ENCODE measurements at places on chromosomes 5 and 9.

GRCh38 chr9:17137566-17137965 is 2.7 kb downstream of the CNTLN start:
- DNase-seq: no peak

- DNase-seq: no peak
These were observed at the start of gene LEAP2 for GRCh38 chr5:132873119-132873929. TSS of gene LEAP2 (plus strand) at chr5:132873668. CDS start at chr5:132873695, 27 bp downstream.

DNA sequence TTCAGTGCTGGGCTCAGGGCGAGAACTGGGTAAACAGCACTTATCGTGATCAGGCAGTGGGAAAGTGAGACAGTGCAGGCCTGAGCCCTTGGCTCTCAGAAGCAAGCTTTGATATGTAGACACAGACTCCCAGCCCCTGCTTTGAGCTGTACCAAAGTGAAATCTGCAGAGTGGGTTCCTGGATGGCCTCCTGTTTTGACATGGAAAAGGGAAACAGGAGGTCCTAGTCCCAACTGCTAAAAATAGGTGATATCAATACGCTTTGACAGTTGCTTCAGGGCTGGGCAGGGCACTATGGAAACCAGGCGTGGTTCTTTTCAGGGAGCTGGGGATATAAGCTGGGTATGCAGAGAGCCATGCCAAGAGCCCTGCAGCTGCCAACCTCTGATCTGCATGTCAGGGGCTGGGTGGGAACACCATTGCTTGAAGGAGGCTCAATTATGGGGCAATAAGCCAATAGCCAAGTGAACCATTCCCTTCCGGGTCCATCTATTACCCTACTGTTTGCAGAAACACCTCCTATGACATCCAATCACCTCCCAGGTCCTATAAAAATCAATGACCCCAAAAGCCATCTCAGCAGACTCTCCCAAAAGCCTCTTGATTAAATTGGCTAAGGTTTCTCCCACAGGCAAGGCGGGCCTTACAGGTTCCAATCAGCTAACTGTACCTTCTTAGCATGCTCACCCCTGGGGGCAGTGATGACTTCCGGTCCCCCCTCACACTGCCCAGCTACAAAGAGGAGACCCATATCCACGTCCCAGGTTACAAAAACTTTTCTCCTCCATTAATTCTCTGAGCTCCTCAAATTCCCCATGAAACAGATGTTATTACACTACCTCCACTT is 45.8 kb downstream of the EPB41L4B start:
- DNase-seq: no peak

- no peak for DNase-seq
These were observed 444.5 kb downstream of the SH3GL2 start for GRCh38 chr9:18023332-18023731.

DNA sequence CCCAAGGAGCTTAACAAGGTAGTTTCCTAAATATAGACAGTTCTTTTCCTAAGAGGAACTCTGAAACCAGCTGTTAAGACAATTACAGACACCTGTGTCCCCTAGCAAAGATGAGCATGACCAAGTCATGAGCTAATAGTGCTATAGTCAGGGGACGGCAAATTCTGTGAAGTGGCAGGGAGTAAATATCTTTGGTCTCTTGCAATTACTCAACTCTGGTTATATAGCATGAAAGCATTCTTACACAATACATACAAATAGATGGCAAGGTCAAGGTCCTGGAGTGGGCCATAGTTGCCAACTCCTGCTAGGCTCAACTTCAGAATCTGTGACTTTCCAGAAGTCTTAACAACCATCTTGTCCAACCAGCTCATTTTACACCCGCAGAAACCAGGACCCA is 103.7 kb downstream of the RFK start:
- DNase-seq: no peak

DNA sequence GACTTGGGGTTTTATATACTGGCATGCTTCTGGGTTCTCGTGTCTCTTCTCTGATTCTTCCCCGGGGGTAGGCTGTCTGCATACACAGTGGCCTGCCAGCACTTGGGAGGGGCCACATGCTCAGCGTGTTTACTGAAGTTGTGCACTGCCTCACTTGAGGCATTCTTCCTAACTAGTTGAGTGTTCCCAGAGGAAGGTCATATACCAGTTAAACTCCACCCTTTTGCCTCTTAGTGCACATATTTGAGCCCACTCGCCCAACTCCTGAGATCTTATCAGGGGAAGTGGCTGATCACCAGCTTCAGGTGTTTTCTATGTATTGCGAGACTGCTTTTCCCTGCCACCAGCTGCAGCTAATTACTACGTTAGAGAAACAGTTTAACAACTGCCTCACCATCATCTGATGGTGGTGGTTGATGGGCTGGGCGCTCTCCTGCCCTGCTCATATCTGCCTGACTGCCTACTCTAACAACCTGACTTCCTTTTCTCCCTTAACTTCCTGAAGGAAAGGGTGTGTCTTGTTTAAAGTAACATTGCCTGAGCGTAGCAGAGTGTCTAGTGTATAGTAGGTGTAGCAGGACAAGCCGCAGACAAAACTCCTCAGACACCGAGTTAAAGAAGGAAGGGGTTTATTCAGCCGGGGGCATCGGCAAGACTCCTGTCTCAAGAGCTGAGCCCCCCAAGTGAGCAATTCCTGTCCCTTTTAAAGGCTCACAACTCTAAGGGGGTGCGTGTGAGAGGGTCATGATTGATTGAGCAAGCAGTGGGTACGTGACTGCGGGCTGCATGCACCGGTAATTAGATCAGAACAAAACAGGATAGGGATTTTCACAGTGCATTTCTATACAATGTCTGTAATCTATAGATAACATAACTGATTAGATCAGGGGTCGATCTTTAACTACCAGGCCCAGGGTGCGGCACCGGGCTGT is 60.1 kb upstream of the CLINT1 start:
- no peak for DNase-seq

GRCh38 chr9:99516657-99517049 is 294.6 kb downstream of the SEC61B start:
- DNase-seq: no peak

DNA sequence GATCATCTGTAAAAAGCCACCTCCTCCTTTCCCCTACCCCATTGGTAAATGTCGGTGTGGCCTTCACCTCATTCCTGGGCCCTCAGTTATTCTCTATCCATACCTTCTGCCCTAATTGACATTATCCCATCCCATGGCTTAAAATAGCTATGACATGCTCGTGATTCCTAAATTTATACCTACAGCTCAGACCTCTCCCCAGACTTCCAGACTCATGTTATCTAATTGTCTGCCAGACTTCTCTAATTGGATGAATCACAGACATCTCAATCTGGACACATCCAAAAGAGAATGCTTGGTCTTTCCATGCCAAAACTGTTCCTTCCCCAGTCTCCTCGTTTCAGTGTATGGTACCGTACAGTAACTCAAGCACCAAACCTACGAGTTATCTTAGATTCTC is 113.0 kb upstream of the GPR151 start:
- no peak for DNase-seq

DNA sequence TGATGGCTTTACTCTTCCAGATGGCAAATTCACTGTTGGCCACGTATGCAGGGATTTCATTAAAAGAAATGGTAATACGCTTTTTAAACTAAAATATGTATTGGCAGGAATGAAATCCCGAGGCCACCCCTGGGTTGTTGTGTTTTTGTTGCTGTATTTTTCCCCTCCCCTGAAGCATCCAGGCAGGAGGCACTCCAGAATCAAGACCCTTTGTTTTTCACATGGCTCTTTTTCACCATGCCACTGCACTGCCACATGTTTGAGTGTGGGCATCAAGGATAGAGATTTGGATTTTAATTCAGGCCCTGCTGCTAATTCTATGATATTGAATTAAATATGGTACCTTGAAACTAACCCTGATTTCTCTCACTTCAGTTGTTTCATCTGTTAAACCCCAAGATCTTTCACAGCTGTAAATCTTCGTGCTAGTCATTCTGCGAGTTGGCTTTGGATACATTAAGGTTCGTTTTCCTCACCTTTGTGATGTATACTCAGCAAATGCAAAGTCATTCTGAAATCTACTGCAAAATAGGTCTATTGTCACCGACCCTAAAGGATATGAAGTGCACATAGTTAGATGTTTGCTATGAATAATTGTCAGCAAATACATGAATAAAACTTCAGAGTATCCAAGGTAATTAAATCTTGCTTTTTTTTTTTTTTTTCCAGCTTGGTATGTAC is 533.4 kb downstream of the PTPRD start:
- DNase-seq: no peak

DNA sequence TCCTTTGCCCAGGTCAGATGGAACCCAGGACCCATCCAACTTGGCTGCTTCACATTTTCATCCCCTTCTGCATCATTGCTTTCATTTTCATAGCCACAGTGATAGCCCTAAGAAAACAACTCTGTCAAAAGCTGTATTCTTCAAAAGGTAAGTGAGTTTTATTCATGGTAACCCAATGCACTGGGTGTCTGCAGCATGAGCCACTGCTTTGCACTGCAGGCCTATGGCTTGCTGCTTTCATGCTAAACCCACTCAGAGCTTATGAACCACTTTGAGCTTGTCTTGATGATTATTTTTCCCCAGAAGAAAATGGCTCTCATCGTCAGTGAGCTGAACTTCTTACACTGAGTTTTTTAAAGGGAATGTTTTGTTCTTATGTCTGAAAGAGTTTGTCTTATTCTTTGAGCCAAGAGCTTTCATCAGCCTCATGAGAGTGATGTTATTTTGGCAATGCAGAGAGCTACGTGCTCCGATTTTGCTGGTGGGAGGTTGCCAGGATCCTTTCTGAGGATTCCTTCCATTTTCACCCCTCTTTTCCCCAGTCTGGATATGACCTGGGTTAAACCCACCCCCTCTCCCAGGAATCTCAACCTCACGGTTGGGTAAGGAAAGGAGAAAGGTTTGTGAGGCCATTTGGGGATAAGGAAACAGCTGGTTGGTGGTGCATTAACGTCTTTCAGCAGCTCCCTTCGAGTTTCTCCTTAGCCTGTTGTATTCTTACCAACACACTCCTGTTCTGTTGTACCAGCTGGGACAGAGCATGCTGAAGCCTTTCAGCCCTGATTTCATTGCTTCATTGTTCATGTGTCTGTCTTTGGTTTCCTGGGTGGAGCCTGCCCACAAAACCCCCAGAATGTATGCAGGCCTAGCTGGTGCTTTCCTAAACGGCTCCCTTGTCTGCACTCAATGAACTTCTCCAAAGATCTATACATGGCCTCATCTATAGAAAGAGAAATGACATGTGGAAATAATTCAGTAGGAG is 47.6 kb downstream of the PDCD1LG2 start:
- DNase-seq: no peak

- no peak for DNase-seq
These were observed 45.5 kb upstream of the HMGCS1 start for GRCh38 chr5:43358726-43359125.

- DNase-seq: no peak
These were observed 980 bp downstream of the COL5A1 start for GRCh38 chr9:134642385-134643181.

- DNase-seq: no peak
These were observed 432.5 kb downstream of the LRRC70 start for GRCh38 chr5:63011158-63011557.

DNA sequence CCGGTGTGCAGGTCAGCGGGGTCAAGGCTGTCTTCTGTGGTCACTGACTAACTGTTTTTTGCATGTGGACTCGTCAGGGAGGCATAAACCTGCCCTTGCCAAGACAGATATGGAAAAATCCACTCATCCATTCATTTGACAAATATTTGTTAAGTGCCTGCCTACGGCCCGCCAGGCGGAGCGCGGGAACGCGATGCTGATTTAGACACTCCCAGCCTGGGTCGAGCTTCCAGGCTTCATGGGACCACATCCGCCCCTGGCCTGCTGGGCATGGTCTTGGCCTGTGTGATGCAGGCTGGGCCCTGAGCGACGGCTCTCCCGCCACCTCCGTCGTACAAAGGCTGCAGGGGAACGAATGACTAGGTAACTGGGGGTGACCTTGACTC is 18.1 kb downstream of the MYMK start:
- no peak for DNase-seq

DNA sequence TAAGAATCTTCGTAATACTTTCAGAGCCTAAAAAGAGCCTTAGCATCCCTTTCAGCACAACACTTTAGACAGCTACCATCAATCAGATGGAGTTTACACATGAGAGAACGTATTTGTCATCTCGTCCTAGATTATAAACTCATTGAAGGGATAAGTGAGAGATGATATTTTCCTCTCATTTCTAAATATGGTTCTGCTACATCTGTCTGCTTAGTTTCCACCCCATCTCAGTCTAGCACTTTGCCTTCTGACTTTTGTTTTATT is 208.4 kb upstream of the CD180 start:
- no peak for DNase-seq

- DNase-seq: no peak
These were observed 14.9 kb upstream of the GFPT2 start for GRCh38 chr5:180367991-180368390.

GRCh38 chr5:145697251-145697990 is 137.7 kb downstream of the PRELID2 start:
- DNase-seq: no peak

DNA sequence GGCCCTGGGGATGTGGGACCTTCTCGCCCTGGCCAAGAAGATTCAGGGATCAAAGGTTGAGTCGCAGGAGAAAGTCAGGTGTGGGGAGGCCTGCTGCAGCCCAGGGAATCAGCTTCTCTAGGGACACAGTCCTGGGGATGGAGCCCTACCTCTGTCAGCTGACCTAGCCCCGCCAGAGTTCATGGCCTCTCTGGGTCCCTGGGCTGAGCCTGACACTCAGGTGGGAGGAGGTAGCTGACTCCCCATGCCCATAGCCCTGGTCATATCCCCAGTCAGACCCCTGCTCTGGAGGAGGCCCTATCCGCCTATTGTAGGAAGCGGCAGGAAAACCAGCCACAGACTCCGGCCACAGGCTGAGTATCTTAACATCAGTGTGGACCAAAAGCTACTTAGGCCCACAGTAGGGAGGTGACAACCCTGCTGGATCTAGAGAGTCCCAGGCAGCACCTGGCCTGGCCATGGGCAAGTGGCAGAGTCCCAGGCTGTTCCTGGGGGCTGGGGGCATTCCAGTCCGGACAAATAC is 15.0 kb upstream of the MRNIP start:
- DNase-seq: no peak

DNA sequence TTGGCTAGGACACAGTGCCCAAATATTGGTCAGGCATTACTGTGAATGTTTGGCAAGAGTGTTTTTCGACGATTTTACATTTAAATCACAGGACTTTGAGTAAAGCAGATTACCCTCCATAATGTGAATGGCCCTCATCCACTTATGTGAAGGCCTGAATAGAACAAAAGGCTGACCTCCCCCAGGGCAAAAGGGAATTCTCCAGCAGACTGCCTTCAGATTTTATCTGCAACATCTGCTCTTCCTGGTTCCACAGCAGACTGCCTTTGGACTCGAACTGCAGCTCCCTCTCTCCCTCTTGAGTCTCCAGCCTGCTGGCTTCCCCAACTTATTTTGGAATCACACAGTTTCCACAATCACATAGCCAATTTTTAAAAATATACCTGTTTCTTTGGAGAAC is 7.1 kb upstream of the TMEM215 start:
- no peak for DNase-seq

All from mesothelial cell of epicardium (in vitro differentiated cells).